RPMI8226 (cell line): ENCODE measurements at places on chromosomes 6 and 20.

DNA sequence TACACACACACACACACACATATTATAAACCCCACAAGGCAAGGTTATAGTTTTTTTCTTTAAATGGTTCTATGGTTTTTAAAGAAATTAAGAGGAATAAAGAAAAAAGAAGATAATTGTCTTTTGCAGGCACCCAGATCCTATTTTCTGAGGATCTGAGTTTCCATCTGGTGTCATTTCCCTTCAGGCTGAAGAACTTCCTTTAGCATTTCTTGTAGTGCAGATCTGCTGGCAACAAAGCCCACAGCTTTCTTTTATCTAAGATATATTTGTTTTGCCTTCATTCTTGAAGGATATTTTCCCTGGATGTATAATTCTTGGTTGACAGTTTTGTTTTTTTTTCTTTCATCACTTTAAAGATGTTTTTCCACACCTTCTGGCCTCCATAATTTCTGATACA is 57.6 kb upstream of the PMEPA1 start:
- no peak for DNase-seq

GRCh38 chr6:6715465-6715864 is 126.9 kb downstream of the LY86 start:
- no peak for DNase-seq

DNA sequence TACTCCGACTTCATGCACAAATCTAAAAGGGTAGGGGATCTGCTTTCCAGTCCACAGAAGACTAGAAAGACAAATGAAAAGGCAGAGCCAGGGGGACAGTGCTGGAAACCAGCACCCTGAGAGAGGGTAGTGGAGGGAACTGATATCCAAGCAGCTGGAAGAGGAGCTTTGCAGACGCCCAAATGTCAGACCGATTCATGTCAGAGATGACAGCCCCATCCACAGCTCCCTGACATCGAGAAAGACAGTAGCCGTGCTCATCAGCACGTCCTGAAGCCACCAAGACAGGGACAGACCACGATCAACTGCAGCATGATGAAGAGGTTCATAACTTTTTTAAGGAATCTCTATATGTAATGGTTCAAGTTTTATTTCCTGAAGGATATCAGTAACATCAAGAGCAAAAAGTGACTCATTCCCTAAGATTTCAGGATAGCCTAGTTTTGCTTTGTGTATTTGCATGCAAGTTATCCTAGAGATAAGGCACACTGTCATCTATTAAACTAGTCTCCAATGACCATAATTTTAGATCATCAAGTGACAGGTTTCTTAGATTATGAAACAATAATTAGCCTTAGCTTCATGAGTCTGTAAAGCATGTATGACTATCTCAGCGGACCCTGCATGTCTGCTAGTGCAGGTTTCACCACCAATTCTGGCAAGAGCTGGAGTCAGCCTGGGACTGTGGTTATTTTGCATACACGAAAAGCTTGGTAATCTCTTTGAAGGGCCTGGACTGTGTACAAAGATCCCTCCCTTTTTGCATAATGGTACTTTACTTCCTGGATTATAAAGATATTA is 43.0 kb downstream of the PRDM1 start:
- peak; percentile 61 for DNase-seq

GRCh38 chr6:113779656-113780055 is 77.5 kb upstream of the MARCKS start:
- DNase-seq = no peak

GRCh38 chr20:21554985-21555384 is 41.1 kb upstream of the NKX2-2 start:
- no peak for DNase-seq

DNA sequence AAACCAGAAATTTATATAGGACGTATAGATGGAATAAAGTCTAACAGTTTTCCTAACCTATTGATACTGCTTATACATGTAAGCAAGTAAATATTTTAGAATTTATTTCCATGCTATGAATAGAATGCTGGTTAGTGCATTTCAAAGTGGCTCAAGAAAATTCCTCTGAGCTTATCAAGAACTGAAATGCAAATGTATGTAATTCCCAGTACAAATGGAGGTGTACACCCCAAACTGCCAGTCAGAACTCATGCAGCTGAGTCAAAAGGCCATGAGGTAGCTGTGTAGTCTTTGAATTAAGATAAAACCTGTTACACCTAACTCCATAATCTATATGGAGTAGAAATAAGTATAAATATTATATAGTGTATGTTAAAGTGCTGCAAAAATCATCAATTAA is 232.2 kb upstream of the KCNQ5 start:
- DNase-seq = no peak

- no peak for DNase-seq
Observed at GRCh38 chr6:150654608-150655007, 54.9 kb downstream of the PLEKHG1 start.

DNA sequence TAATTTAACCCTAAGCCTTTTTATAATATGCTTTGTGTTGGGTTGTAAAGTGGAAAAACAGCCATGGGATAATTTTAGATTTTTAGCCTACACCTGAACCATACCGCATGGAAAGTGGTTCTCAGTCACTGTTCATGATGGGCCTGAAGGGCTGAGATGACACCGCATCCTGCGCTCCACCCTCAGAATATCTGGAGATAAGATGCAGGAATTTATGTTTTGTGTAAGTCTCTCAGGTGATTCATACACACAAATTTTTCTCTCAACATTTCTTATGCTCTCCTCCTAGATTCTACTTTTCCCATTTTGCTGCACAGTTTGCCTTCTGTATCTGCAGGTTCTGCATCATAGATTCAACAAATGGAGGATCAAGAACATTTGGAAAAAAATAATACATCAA is 191.3 kb upstream of the PHACTR1 start:
- no peak for DNase-seq

GRCh38 chr20:49310705-49311104 is 32.8 kb upstream of the ZNFX1 start:
- DNase-seq = no peak

DNA sequence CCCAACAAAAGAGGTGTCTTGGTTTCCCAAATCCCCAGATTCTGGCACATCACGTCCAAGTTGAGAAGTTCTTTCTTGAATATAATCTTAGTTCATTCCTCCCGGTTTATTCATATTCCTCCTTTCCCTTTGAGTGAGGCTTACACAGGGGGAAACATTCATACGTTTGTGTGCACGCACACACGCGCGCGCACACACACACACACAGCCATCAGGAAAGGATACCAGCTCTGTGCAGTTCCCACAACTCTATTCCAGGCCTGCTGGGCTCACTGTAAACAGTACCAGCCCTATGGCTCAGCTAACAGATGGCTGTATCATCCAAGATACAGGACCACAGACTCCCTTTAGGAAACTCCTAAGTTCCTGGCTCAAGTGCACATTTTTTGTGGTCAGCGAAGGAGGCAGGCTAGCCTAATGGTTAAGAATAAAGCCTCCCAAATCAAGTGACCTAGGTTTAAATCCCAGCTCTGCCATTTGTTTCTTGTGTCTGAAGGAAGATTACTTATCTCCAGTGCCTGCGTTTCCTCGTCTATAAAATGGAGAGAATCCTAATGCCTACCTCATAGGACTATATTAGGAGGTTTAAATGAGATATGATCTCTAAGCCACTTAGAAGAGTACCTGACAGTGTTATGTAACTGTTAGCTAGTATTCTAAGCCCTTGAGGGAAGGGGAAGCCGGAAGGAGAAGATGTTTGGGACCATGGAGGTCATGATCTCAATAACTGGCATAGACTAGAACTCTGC is 3.7 kb upstream of the TAF8 start:
- DNase-seq = no peak
